Right cardiac atrium (tissue), 5 donors: ENCODE measurements at places on chromosomes 16 and 17. TPM values are rescaled to one million over a fixed set of nuclear protein-coding genes. Genes with fewer than 3 reads are reported as not detected.

DNA sequence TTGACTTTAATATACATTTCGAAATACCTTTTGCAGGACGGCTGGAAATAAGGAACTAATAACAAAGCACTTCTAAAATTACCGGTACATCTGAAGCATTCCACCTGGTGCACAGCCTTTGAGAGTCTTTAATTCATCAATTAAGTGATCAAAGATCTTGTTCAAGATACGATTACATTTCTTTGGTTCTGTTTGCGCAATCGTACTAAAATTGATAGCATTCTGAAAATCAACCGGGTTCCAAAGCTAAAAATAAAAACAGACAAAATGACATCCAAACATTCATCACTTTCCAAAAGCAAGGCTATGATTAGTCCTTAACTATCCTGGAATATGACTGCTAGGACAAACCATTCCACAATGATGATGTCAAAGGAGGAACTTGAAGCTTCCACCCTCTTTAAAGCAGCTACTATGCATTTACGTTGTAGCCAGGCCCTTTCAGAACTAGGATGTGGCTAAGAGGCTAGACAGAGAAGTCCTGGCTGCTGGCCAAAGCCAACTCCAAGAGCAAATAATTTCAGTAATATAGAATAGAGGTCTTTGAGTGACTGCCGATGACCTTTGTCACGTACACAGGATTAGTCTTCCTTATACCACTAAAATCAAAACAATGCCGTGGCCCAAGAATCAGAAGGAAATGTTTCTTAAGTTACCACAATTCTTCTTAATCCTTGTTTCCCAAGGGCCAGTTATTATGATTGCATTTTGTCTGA, 299.8 kb upstream of the PSMD7 start:
- DNase-seq: no peak

DNA sequence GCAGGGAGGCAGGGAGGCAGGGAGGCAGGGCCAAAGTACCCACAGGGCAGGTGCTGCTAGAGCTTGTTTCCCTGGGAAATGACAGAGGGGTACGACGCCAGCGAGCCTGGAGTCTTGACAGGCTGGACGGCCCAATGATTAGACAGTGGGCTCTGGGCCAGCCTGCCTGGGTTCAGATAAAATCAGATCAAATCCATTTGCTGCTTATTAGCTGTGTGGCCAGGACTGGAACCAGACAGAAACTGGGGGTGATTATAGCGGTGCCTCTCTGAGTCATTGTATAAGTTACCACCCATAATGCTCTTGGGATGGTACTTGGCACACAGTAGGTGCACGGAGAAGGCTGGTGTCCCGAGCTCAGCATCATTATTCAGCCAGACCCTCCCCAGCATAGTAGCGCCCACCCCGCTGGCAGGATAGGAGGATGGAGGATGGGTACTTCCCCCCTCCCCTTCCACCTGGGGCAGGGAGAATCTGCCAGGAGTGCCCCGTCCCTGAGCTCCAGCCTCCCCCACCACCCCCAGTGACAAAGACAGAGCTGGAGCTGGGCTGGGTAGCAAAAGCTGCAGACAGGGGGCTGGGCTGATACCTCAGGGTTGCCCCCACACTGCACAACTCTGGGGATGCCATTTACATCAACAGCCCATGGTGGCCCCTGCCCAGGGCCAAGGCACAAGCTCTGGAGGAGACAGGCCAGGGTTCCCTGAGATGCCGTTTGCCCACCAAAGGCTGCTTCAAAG, 77.6 kb upstream of the TNRC6C start:
- DNase-seq: peak; percentile 80

DNA sequence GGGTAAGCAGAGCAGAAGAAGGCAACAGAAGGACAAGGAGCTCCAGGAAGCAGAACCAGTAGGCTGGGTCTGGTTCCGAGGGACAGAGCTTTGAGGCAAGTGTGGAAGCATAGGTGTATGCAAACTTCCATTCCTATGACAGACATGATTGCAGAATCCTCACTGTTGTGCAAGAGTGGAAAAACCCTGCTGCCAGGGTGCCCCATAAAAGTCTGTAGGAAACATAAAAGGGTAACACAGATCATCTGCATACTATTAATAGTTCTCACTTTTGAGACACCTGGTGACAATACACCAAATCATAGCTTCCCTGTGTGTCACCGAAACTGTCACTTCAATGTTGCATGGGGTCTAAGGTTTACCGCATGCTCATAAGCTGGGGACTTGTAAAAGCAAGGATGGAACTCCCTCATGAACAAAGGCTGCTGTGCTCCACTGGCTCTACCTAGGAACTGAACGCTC, 39.7 kb downstream of the ARHGAP17 start:
- DNase-seq: no peak

DNA sequence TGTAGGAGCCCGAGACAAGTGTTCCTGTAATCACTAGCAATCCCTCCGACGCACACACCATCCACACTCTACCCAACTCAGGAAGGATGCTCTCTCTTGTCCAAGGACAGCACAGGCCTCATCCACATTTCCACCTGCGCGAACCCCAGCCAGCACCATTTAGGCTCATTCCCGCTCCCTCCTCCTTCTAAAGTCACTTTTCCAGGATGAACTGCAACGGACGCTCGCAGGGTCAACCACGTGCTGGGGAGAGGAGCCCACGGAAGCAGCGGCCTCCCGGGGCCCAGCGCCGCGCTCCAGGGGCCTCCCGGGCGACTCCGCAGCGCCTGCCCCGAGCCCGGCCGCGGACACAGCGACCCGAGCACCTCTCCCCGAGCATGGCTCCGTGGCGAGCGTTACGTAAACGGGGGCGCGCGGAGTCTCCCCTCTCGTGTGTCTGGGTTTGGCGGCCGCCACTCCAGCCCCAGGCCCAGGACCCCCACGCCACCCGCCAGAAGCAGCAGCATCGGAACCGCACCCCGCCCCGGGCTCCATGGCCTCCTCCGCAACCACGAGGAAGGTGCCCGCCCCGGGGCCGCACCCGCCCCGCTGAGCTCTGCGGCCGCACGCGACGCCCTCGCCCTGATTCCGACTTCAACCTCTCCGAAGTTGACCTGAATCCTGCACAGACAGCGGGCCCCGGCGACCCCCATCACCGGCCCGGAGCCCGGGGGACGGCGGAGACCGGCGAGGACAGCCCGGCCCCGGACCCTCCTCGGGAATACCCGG, 668 bp downstream of the USP36 start:
- no peak for DNase-seq

HBA1 gene
- total RNA-seq: 38.3 TPM

- no peak for DNase-seq
Measured at GRCh38 chr16:47503936-47504335, 42.8 kb downstream of the PHKB start.

MYCBPAP gene
- total RNA-seq: 0.57 TPM
